B cell (primary cell): ENCODE measurements at places on chromosomes 13 and 19. TPM values are rescaled to one million over a fixed set of nuclear protein-coding genes. Genes with fewer than 3 reads are reported as not detected.

DNA sequence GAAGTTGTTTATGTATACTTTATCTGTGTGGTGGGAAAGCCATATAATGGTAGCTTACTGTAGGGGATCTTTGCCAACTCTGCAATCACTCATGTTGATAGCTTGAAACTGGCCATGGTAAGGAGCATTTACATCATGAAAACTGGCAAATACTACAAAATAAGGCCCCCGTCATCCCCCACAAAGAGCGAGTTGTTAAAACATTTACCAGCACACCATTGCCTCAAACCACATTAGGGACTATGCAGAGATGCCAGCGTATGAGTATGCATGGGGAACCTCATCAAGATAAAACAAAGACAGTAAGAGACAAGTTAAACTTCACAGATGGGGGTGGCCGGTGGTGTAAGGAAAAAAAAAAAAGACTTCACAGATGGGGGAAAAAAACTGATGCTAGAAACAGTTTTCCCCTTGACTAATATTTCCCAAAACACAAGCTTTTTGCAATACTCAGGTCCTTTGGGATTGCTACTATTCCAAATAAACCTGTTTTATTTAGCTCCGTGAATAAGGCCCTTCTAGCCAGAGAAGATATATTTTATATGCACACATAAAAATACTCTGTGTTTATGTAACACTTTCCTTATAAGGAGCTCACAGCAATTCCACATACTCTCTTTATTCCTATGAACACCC is 70.6 kb upstream of the SERP2 start:
- no peak for DNase-seq

SBSN gene
- not detected in 2 replicates for total RNA-seq

GRCh38 chr19:10505583-10506229 is 2.5 kb upstream of the KEAP1 start:
- DNase-seq = peak; percentile 79

- DNase-seq = no peak
Observed at GRCh38 chr13:30535046-30535445, 69.3 kb upstream of the HMGB1 start.

DNA sequence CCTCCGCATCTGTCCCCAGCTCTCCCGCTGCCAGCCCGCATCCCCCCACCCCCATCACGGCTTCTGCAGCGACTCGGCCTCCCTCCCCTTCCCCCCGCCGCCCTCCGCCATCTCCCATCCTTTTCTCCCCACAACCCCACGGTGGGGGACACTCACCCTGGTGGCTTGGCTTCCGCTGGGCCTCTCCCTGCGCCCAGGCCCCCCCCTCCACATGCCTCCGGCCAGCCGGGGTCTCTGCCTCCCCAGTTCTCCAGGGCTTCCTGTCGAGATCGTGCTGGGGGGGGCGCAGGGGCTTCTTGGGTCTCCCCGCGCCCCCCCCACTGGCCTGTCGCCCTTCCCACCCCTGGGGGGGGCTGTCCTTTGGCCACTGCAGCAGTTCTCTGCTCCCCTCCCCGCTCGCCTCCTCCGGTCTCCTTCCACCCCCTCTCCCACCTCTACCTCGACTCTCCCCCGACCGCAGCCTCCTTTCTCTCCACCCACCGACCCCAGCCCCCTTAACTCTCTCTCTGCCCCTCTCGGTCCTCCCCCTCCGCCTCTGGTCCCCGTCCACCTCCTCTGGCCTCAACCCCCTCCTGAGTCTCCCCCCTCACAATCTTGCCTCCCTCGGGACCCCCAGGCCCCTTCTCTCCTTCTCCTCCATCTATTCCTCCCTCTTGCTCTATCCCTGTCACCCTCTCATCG is 17.1 kb downstream of the LRRC4B start:
- DNase-seq = no peak

- no peak for DNase-seq
Observed at GRCh38 chr13:98485561-98485960, 91.3 kb downstream of the STK24 start.

- no peak for DNase-seq
Observed at GRCh38 chr19:31126236-31126635, 223.0 kb downstream of the TSHZ3 start.
